ENCODE measurements at places on chromosomes 13 and 19.

GRCh38 chr13:80030491-80030890, 310.4 kb downstream of the SPRY2 start:
- no peak for DNase-seq

- no peak for DNase-seq
Measured at GRCh38 chr13:113989585-113990300, 15.9 kb upstream of the C13orf46 start.

GRCh38 chr19:3324405-3324856, 42.0 kb upstream of the NFIC start:
- peak; percentile 70 for DNase-seq

- no peak for DNase-seq
Measured at GRCh38 chr19:33628921-33629825, 7.4 kb downstream of the CHST8 start.

GRCh38 chr13:113052971-113053370, 52.6 kb upstream of the F7 start:
- no peak for DNase-seq

DNA sequence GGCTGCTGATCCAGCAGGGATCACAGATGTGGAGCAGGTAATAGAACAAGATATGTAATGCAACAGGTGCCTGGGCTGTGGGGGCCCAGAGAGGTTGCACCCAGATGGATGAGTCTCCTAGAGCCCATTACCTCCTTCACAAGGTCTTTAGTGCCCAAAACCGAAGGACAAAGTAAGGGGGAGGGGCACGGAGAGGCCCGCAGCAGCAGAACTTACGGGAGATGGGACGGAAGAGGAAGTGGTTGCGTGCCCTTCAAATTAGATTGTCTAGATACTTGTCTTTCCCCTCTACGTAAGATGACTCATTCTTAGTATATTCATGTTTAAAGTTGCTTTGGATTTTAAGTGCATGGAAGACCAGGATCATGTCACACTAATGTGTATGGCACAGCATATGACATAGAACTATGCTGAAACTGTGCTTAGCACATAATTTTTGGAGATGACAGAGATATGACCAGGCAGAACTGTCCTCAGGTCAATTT, 5.7 kb upstream of the MRPS31 start:
- DNase-seq = no peak

- DNase-seq = no peak
Measured at GRCh38 chr13:93309886-93310523, 83.4 kb downstream of the GPC6 start.

GRCh38 chr19:5397804-5398692, 57.2 kb upstream of the ZNRF4 start:
- DNase-seq = peak; percentile 85

Measured in ecto neural progenitor cell (in vitro differentiated cells).